ENCODE measurements at places on chromosomes 13 and 19.

GRCh38 chr19:37537391-37537947, 30.7 kb downstream of the ZNF793 start:
- DNase-seq, result no peak

GRCh38 chr19:17213334-17213733, 1.8 kb upstream of the USE1 start:
- no peak for DNase-seq

DNA sequence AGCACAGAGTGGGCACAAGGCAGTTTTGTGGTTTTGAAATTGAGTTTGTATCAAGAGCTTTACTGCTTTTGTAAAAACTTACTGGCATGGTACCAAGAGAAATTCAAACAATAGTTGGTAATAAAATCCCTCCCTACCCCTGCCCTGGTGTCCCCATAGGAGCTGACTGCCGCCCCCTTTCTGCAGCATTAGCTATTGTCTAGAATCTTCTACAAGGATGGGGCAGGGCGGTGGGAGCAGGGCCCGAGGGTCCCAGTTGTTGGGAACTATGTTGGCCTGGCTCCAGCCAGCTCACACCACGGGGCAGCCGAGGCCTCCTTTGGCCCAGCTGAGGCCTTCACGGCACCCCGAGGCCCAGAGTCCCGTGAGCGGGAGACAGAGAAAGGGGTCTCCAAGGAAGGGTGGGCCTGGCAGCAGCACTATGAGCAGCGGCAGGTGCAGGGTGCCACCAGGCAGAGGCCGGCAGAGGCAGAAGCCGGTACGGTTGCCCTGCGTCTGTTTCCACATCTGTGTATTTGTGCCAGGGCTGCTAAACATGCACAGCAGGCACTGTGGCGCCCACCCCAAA, 57.9 kb downstream of the KDM4B start:
- no peak for DNase-seq

- DNase-seq, result no peak
Measured at GRCh38 chr19:47723581-47723940, 10.3 kb downstream of the EHD2 start.

- no peak for DNase-seq
Measured at GRCh38 chr19:30959011-30959410, 390.2 kb downstream of the TSHZ3 start.

DNA sequence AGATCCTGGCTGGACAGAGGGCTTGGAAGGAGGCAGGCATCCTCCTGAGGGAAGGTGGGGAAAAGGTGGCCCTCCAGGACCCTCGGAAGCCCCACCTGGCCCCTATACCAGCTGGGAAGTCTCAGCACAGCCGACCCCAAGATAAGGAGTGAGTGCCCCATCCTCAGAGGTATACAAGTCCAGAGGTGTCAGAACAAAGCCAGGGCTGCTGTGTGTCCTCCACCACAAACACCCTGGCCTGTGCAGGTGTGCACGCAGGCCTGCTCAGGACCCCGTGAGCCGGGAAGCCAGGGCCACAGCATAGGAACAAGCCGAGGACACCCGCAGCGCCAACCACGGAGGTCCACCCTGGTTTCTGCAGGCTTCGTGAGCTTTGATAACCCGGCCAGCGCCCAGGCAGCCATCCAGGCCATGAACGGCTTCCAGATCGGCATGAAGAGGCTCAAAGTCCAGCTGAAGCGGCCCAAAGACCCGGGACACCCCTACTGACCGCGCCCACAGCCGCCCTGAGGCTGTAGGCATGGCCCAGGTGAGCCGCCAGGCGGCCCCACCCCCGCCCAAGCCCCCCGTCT, 68.6 kb downstream of the CELF5 start:
- no peak for DNase-seq

- no peak for DNase-seq
Measured at GRCh38 chr13:105684216-105684615, 851.2 kb downstream of the EFNB2 start.

GRCh38 chr13:113216254-113217048, 7.0 kb downstream of the CUL4A start:
- peak; percentile 60 for DNase-seq

- no peak for DNase-seq
Measured at GRCh38 chr19:533364-534058, 2.0 kb downstream of the CDC34 start.

GRCh38 chr19:56086671-56087430, 34.2 kb downstream of the ZNF787 start:
- DNase-seq, result no peak

GRCh38 chr19:1884719-1885334, 469 bp downstream of the ABHD17A start:
- DNase-seq, result no peak

- no peak for DNase-seq
Measured at GRCh38 chr13:22111152-22111783, 440.4 kb downstream of the FGF9 start.

- DNase-seq, result peak; percentile 67
Measured at GRCh38 chr13:99908140-99908803, 63.3 kb downstream of the ZIC5 start.

- no peak for DNase-seq
Measured at GRCh38 chr19:51548891-51549305, 17.4 kb upstream of the SIGLEC6 start.

- peak; percentile 0 for DNase-seq
Measured at GRCh38 chr19:51830274-51830673, 35.3 kb downstream of the FPR3 start.

GRCh38 chr19:5676772-5677105, 3.6 kb downstream of the MICOS13 start:
- no peak for DNase-seq

DNA sequence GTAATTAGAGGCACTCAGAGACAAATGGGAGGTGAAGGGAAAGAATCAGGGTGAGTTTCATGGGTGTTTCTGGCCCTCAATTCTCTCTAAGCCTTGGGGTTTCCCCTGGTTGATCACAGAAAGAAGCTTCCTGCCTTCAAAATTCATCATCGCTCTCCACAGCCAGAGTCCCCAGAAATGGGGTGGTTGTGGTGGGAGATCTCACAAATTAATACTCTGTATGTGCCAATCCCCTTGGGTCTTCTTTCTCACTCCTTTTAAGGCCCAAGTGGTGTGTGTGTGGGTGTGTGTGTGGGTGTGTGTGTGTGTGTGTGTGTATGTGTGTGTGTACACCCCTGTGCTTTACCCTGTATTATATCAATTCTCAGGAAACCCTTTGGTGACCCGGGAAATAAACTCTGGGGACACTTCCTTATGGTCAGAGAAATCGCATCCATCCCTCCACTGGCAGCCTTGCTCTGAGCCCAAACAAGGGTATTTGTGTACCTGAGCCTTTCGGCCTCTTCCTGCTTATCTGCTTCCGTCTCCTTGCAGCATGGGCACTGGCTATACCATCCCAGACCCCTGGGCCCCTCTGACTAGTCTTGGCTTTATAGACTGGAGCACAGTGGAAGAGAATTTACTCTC, 2.8 kb upstream of the FCGBP start:
- DNase-seq, result no peak

DNA sequence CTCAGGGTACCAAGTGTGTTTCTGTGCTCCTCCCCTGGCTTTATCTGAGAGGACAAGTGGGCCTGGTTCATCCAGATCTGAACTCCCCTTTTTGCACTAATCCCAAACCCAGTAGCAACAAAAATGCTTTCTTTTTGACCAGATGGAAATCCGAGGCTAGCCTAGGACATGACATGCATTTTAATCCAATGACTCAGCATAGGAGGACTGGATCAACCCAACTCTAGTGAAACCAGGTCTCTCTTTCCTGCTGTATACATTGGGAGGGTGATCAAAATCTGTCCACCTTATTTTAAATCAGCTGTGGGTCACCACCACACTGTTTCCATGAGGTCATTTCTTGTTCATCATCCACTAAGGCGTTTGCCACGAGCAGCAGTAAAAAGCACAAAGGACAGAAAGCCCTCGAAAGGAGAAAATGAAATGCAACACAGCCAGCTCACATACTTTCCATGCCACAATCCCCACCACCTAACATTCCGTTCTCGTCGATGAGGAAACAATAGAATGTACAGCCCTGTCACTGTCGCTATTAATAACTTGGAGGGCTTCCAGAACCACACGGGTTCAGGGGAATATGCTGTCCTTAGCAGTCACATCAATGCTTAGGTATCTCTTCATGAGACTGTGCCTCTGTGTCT, 543.0 kb downstream of the IRS2 start:
- DNase-seq, result no peak

GRCh38 chr13:30551189-30551588, 66.5 kb upstream of the USPL1 start:
- peak; percentile 13 for DNase-seq

DNA sequence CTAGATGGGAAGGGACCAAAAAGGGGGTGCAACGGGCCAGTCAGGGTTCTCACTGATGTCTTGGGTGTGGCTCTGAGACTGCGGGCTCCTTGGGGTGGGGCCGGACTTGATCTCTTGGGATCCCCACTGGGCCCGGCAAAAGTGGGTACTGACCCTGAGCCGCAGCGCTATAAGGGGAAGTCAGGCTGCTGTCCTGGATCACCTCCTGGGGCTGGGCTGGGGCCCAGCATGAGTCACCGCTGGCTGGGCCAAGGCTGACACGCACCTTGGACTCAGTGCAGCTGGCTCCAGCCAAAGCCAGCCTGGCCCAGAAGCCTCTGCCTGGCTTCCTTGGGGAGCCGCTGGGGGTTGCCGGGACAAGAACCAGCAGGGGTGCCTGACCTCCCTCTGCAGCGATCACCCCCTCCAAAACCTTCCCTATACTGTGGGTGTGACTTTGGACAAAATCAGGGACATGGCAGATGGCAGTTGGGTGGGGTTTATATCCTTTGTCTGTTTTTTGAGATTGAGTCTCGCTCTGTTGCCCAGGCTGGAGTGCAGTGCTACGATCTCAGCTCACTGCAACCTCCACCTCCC, 617 bp upstream of the IQCN start:
- DNase-seq, result peak; percentile 73

DNA sequence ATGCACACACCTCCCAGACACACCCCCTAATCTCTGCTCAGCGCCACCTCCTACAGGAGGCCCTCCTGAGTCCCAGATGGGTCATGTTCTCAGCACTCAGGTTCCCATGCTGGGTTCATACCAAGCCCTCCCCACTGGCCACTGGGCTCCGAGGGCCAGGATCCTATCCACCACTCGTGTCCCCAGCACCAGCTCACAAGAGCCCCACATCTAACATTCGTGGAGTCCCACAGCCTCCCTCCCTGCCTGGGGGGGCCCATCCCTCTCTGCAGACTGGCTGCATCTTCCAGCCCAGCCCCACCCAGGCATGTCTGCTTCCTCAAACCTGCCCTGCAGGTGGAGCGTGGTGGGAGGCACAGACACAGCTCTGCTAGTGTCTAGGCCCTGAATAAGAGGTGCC, 227.4 kb downstream of the TUBA3C start:
- DNase-seq, result no peak

GRCh38 chr13:39468306-39468705, 134.7 kb downstream of the LHFPL6 start:
- DNase-seq, result no peak

GRCh38 chr13:47903836-47904235, 97.2 kb downstream of the SUCLA2 start:
- DNase-seq, result no peak

- DNase-seq, result no peak
Measured at GRCh38 chr19:51807111-51807701, 12.2 kb downstream of the FPR3 start.

- DNase-seq, result peak; percentile 27
Measured at GRCh38 chr13:46321494-46322225, 65.4 kb downstream of the RUBCNL start.

- DNase-seq, result no peak
Measured at GRCh38 chr19:34189917-34190425, 17.7 kb downstream of the LSM14A start.

GRCh38 chr13:29740961-29741360, 109.5 kb downstream of the UBL3 start:
- DNase-seq, result no peak

DNA sequence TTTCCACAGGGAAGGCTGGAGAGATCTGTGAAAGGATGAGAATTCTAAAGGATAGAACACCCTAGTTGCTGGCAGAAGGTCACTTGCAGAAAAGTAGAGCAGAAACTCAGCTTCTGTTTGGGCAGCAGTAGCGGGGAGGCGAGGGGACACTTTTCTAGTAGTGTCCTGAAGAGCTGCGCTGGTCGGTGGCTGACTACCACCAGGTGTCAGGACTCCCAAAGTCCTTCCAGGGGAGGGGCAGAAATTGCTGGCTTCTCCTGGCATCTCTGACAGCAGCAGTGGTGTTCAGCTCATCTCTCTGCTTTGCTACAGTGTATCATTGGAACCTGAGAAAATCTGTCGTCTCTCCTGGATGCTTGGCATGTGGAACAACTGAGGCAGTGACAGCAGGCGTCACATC, 120.9 kb downstream of the ZDHHC20 start:
- DNase-seq, result no peak

GRCh38 chr19:16661480-16662034, 618 bp downstream of the TMEM38A start:
- DNase-seq, result peak; percentile 28

- DNase-seq, result peak; percentile 93
Measured at GRCh38 chr13:99980201-99980823, 1.3 kb upstream of the ZIC2 start.

- no peak for DNase-seq
Measured at GRCh38 chr19:35454663-35455062, 6.6 kb downstream of the FFAR2 start.

GRCh38 chr13:48333976-48334375, 30.4 kb downstream of the RB1 start:
- DNase-seq, result no peak

GRCh38 chr19:7236153-7236552, 58.1 kb downstream of the INSR start:
- DNase-seq, result no peak

Measured in G401 (cell line).